Vagina (tissue), 2 donors: ENCODE measurements at places on chromosomes 4 and X.

- DNase-seq, result no peak
Observed at GRCh38 chr4:7506119-7506518, 71.4 kb upstream of the PSAPL1 start.

DNA sequence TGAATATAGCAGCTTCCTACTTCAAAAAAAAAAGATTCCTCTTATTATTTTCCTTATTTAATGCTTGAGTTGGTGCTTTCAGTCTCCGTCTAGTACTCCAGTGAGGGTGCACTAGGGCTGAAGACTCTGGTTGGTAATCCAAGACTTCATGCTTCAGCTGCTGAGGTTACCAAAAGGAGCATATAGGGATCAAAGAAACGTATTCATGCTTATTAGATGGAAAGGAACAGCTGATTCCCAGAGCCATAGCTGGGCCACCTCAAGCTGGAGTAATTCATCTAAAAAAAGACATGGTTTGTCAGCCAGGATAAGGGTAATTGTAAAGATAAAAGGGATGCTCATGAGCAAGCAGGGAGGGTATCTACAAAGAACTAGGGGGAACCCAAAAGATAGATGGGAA is 131.7 kb upstream of the FAM47B start:
- DNase-seq, result no peak

DNA sequence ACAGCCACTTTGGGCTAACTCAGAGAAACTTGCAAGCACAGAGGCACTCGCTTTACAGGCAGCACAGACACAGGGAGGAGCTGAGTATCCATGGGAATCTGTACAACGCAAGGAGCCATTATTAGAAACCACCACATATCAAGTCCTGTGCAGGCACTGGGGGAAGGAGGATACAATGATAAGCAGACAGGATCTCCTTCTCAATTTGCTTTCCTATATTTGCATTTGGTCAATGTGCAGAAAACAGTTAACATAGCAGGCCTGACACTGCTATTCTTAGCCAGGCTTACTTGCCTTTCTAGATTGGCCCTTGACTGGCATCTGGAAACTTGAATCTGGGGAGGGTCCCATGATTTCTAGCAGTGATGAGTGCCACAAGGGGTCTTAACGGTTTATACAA is 65.8 kb downstream of the TEC start:
- DNase-seq, result no peak

DNA sequence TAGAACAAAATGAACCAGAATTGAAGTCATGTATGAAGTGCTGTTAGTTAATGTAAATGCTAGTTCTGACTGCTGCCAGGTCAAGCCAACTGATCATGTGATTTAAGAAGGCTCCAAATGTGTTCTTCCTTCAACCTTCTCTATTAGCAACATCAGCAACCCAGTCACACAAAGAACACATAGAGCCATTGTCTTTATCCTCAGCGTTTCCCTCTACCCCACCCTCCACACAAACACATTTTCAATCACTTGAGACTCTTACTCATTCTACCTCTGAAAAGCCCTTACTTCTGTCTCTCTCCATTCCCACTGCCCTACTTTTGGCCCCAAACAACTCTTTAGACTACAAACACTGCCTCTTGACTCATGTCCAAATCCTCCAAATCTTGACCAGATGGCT is 89.7 kb upstream of the KDR start:
- no peak for DNase-seq

- DNase-seq, result no peak
Observed at GRCh38 chrX:154600759-154601374, 15.9 kb downstream of the CTAG1A start.

- DNase-seq, result no peak
Observed at GRCh38 chrX:7086384-7086783, 61.1 kb upstream of the STS start.

DNA sequence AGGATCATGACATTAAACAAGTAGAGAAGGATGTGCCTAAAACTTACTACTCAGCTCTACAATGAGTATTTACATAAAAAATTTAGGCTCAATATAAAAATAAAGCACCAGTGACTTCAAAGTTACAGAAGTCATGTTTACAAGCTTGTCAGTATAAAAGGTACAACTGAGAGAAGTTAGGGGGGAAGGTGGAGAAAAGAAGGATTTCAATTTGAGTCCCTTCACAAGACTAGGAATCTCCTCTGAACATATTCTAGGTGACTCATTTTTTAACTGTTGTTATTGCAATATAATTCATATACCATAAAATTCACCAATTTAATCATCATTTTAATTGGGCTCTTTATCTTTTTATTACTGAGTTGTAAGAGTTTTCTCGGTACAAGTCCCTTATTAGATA is 26.9 kb downstream of the FRYL start:
- no peak for DNase-seq

- no peak for DNase-seq
Observed at GRCh38 chr4:188665491-188666457, 526.5 kb downstream of the TRIML1 start.

- DNase-seq, result no peak
Observed at GRCh38 chr4:70925899-70926635, 23.9 kb downstream of the MOB1B start.

DNA sequence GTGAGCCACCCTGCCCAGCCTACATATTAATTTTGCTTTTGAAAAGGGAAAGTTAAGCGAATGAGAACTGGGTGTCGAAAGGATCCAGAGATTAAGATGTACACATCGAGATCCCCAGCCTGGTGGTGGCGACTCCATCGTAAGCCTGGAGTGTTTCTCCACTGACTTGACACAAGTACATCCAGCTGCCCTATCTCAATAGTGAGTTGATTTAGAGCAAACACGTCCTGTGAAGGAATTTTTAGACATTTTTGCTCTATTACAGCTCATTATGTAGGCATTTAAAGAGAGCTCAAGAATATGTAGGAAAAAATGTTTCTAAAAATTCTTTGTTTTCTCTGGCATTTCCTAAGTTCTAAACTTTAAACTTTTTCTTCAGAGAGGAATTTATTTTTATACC is 11.7 kb upstream of the CLDN34 start:
- no peak for DNase-seq

- DNase-seq, result no peak
Observed at GRCh38 chr4:5472160-5472591, 236.2 kb downstream of the EVC2 start.

- no peak for DNase-seq
Observed at GRCh38 chrX:134764202-134764785, 106.0 kb upstream of the PLAC1 start.

GRCh38 chr4:11608992-11609391 is 180.3 kb upstream of the HS3ST1 start:
- DNase-seq, result no peak

GRCh38 chr4:94284889-94285288 is 57.7 kb downstream of the HPGDS start:
- DNase-seq, result no peak

- DNase-seq, result no peak
Observed at GRCh38 chr4:104507112-104507511, 12.4 kb upstream of the CXXC4 start.

DNA sequence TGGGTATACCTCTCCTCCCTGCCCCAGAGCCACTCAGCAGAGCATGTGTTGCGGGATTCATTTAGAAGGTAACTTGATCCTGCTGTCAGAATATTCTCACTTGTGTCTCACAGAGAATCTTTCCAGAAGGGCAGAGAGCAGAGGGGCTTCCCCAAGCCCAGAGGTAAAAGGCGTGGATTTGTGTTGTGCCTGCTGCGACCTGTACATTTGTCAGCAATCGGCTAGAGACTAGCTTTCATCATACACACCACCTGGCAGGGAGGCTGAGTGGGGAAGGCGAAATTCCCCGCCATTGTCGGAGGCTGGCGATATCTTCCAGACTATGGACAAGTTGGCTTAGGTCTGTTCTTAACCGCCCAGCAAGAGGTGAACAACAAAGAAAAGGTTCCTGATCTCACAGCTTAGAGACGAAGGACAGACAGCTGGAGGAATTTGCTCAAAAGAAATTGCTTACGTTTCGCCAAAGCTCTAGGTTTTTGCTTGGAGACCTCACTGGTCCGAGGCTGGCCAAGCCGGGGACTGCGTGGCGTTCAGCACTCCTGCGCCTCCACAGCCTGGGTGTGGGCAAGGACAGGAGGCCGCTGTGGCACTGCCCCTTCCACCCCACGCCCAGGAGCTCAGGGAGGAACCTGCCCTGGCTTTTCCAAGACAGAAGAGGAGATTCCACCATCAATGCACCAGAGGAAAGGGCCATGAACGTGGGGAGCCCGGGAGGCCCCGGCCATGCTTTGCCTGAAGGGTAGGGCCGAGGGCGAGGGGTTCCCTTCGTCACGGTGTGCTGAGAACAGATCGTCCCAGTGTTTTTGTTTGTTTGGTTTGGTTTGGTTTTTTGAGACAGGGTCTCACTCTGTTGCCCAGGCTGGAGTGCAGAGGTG is 69.4 kb downstream of the DCTD start:
- DNase-seq, result no peak

DNA sequence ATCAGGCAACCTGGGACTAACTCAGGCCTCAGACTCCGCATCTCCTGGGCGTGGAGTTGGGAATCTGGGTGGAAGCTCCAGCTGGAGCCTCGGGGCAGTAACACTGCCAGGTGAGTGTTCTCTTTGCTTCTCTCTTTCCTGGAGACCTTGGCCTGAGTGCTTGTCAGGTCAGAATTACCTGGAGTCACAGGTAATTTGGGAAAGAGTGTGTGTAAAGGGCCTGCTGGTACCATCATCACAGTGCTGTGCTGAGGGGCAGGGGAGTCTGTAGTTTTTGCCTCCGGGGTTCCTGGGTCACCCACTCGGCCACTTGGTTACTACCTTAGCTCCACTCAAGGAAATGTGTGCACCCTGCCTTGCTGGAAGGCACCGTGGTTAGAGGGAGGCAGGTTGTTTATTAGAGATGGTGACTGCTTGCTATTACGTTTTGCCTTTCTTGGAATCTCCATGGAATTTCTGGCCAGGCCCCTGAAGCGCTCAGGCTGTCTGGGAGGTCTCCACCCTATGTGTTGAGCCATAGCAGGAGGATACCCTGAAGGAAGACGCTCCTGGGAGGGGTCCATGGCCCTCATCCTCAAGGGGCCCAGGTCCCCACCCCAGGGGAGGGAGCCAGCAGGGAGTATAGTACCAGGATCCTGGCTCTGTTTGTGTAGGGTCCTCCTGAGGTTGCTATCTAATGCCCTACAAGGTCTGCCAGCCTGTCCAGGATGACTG is 2.9 kb downstream of the GPR78 start:
- no peak for DNase-seq

DNA sequence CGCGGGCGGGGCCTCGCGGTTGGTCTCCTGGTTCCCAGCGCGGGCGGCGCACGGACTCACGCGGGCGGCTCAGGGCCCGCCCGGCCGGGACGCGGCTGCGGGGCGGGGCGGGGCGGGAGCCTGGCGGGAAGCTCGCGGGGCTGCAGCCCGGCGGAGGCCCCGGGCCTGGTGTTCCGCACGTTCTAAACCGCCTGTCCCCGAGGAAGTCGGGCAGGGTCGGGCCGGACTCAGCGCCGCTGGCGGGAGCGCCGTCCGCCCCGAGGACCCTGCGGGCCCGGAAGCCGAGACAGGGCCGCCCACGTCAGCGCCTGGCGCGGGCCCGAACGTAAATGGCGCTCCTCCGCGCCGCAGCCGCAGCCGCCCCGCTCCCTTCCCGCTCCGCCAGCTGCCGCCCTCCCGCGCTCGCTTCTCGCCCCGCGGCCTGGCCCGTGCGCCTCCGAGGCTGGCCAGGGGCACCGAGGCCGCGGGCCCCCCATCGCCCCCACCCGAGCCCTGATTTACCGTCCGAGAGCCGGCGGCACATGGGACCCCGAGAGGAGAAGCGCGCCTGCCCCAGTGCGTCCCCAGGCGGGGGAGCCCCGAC is 309 bp upstream of the CTBP1 start:
- no peak for DNase-seq

DNA sequence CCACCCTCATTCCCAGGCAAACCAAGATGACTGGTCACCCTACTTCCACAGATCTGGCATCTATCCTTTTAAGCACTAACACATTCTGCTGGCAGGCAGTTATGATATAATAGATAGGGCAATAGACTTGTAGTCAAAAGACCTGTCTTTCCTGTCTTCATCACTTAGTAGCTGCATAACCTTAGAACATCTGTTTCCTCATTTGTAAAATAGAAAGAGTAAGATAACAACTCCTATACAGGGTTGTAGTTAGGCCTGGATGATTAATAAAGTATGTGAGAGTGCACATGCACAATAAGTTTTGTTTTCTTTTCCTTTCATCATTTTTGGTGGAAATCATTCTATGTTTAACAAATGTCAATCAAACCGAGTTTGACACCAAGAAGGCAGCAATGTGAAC is 72.1 kb downstream of the GPR82 start:
- DNase-seq, result no peak

DNA sequence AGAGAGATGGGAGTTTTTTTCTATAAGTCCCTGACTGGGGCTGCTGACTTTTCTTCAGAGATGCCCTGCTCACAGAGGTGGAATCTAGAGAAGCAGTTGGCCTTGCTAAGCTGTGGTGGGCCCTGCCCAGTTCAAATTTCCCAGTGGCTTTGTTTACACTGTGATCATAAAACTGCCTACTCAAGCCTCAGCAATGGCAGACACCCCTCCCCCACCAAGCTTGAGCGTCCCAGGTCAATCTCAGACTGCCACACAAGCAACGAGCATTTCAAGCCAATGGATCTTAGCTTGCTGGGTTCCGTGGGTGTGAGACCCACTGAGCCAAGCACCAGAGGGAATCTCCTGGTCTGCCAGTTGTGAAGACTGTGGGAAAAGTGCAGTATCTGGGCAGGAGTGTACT is 199.8 kb upstream of the WDFY3 start:
- no peak for DNase-seq

DNA sequence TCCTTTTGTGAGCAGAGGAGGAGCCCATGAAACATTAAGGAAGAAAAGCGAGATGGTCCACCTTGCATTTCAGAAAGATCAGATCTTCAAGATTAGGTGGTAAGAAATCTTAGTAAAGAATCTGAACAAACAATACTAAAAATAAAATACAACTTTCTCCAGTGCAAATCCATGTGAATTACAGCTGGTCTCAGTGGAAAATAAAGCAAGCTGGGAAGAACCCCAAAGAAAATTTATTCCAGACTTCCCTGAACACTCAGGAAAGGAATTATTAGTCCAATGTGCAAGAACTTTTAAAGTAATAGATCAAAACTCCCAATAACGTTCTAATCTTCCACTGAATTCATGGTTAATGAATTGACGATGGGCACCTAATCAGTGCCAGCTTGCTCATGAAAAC is 37.3 kb upstream of the C1QTNF7 start:
- no peak for DNase-seq

GRCh38 chrX:129653181-129653970 is 1.4 kb downstream of the APLN start:
- DNase-seq, result peak; percentile 94

GRCh38 chr4:185018834-185019455 is 655 bp downstream of the HELT start:
- no peak for DNase-seq

- no peak for DNase-seq
Observed at GRCh38 chr4:89121387-89122068, 10.2 kb downstream of the TIGD2 start.

- no peak for DNase-seq
Observed at GRCh38 chr4:156946516-156947424, 24.8 kb downstream of the PDGFC start.
